ENCODE measurements at places on chromosomes 7 and 10. TPM values are rescaled to one million over a fixed set of nuclear protein-coding genes. Genes with fewer than 3 reads are reported as not detected.

The AFAP1L2 gene
- 0.77 TPM for total RNA-seq

DNA sequence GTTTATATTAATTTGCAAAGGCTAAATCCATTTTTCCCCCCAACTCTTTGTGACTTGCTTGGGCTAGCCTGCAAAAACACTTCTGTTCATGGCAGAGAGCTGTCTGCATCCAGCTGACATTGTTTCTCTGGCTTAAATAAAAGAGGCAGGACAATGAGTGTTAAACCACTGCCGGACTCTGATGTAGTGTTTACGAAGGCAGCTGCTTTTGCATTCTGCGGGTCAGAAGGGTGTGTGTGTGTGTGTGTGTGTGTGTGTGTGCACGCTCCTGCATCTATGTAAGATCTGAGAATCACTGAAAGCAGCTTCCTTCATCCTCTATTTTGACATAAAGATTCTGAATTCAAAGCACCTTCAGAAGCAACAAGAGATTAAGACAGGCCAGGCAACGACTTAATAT lies 28.3 kb downstream of the NRP1 start:
- DNase-seq: no peak

DNA sequence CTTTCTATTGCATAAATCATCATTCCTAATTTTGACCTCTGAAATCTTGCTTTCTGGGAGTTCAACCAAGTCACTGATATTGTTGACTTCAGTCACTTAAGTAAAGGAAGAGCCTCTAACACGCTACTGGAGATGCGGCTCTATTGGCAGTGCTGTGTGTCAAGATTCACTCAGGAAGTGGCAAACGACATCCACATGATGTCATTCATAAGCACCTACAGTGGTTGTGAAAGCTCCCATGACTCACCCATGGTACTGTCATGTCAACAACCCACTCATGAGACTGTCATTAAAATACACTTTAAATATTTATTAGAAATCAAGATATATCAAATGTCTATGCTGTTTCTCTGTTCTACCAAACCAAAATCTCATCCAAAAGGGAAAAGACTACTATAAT lies 52.5 kb upstream of the LHFPL3 start:
- no peak for DNase-seq

- no peak for DNase-seq
Measured at GRCh38 chr10:35452171-35452570, 115.9 kb downstream of the CCNY start.

DNA sequence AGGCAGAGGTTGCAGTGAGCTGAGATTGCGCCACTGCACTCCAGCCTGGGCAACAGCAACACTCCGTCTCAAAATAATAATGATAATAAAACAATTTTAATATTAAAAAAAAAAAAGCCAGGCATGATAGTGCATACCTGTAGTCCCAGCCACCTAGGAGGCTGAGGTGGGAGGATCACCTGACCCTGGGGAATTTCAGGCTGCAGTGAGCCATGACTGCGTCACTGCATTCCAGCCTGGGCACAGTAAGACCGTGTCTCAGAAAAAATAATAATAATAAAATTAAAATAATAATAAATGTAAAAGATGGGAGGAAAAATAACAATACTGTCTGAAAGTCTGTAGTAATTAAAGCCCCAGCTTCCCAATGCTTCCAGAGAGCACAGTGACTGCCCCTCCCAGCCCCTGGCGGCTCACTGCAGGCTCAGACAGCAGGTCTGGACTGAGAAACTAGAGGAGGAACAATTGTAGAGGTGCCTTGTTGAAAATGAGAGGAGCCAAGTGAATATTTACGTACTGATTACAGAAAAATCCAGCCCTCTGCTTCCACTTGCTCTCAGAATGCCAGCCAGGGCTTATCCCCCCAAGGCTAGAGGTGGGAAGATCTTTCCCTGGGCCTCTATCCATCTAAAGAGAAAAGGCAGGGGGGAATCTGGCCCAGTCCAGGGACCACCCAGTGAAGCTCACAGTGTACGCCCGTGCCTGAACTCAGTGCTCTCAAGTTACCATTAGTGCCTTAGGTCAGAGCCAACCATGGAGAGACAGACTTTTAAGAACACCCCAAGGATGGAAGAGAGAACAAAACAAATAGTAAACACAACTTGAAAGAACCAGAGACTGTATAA lies 112.8 kb downstream of the PARD3 start:
- DNase-seq: no peak

Data from endothelial cell (in vitro differentiated cells).